Caco-2 (cell line): ENCODE measurements at places on chromosomes 7 and 10. TPM values are rescaled to one million over a fixed set of nuclear protein-coding genes. Genes with fewer than 3 reads are reported as not detected.

GRCh38 chr7:43450894-43451293, 132.0 kb upstream of the STK17A start:
- DNase-seq: no peak
- no peak overlapping the region for H3K4me3 ChIP-seq
- H3K36me3 ChIP-seq: no peaks in the 10 kb centered on the region
- H3K4me1 ChIP-seq: no peaks in the 10 kb centered on the region
- H3K27ac ChIP-seq: no peak overlapping the region

DNA sequence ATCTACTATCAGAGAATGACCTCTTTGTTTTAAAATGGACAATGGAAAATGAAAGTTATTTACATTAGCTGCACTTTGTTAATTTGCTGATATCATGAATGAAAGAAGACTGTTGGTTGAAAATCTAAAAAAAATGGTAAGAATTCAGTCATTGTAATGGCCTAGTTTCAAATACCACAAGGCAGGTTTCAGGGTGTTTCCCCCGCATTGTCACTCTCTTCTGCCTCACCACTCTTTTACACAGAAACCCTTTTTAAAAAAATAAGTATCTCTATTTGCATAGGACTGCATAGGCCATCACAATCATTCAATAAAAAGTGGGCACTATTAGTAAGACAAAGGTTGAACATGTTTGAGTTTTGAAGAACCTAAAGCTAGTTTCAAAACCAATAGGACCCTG, 737.1 kb downstream of the INHBA start:
- no peaks in the 10 kb centered on the region for H3K36me3 ChIP-seq
- no peak overlapping the region for H3K4me3 ChIP-seq
- no peak overlapping the region for H3K27ac ChIP-seq
- H3K4me1 ChIP-seq: no peaks in the 10 kb centered on the region
- H3K27me3 ChIP-seq: no peaks in the 10 kb centered on the region

- DNase-seq: no peak
- H3K4me3 ChIP-seq: no peak overlapping the region
- peaks cover 5% of the 10 kb centered on the region; the same call in 1 of the 2 replicates for H3K4me1 ChIP-seq
- H3K27ac ChIP-seq: no peak overlapping the region
- H3K27me3 ChIP-seq: no peaks in the 10 kb centered on the region
Measured at GRCh38 chr7:142583446-142583845, 165.8 kb upstream of the PRSS1 start.

- H3K4me3 ChIP-seq: no peak overlapping the region
- H3K4me1 ChIP-seq: no peaks in the 10 kb centered on the region
- H3K27me3 ChIP-seq: no peaks in the 10 kb centered on the region
Measured at GRCh38 chr7:73888959-73889358, 28.0 kb downstream of the TMEM270 start.

SLC4A2 gene
- total RNA-seq: 249 and 255 TPM in 2 replicates

COBL gene
- total RNA-seq: 60.6 and 63.6 TPM in 2 replicates

FGFBP3 gene
- 3.3 and 3.6 TPM in 2 replicates for total RNA-seq
